Vagina (tissue), 2 donors: ENCODE measurements at places on chromosomes 7 and 10.
A peak's percentile ranks its signal among the peaks of the same experiment; 100 is the strongest.

GRCh38 chr10:121999301-121999700, 10.3 kb downstream of the TACC2 start:
- peaks cover 18% of the 10 kb centered on the region for H3K4me1 ChIP-seq
- H3K36me3 ChIP-seq = no peaks in the 10 kb centered on the region
- no peaks in the 10 kb centered on the region for H3K27me3 ChIP-seq
- no peak for DNase-seq

DNA sequence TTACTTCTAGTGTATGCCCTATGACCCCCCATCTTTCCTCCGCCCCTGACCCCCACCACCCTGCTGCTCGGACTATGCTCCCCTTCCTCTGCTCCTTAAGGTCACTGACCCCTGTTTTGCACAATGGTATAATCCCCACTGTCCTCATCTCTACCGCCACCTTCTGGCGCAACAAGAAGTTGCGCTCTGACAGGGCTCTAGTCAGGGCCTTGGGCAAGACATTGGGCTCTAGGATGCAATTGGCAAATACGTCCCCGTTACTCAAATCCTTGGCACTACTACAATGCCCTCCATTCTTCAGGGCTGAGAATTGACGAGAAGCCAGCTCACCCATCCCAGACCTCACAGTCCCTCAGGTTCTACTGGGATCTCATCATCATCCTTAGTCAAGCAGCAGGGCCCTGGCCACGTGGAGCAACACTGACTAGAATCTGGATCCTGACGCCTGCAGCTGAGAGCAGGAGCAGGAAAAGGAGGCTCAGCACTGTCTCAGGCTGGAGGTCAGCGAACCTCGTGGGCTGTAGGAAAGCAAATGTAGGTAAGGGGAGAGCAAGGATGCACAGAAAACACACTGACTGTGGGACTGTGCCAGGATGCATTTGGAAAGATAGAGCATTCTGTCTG, 10.6 kb downstream of the LRIT2 start:
- no peak overlapping the region for H3K4me3 ChIP-seq
- no peaks in the 10 kb centered on the region for H3K4me1 ChIP-seq
- no peaks in the 10 kb centered on the region for H3K36me3 ChIP-seq
- DNase-seq = no peak
- H3K27me3 ChIP-seq = no peaks in the 10 kb centered on the region

- H3K36me3 ChIP-seq = no peaks in the 10 kb centered on the region
- H3K4me3 ChIP-seq = no peak overlapping the region
- H3K27me3 ChIP-seq = no peaks in the 10 kb centered on the region
- H3K4me1 ChIP-seq = no peaks in the 10 kb centered on the region
Measured at GRCh38 chr10:21473541-21473940, 51.9 kb downstream of the SKIDA1 start.

- H3K27me3 ChIP-seq = no peaks in the 10 kb centered on the region
- no peaks in the 10 kb centered on the region for H3K36me3 ChIP-seq
- H3K4me1 ChIP-seq = no peaks in the 10 kb centered on the region
- no peak overlapping the region for H3K4me3 ChIP-seq
Measured at GRCh38 chr7:19619122-19619521, 89.7 kb downstream of the POLR1F start.

DNA sequence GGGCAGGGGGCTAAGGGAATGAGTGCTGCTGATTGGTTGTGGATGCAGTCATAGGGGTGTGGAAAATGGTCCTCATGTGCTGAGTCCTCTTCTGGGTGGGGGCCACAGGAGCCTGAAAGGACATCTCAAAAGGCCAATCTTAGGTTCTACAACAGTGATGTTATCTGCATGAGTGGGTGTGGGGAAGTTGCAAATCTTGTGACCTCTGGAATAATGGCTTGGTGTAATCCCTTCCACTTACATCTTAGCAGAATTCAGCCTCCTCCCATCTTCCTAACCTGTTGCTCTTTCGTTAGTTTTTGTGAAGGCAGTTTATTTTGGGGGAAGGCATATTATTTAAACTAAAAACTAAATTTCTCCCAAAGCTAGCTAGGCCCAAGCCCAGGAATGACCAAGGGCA, 42.0 kb upstream of the OIT3 start:
- no peaks in the 10 kb centered on the region for H3K27me3 ChIP-seq

- no peak overlapping the region for H3K4me3 ChIP-seq
- no peak overlapping the region for H3K27ac ChIP-seq
- no peaks in the 10 kb centered on the region for H3K27me3 ChIP-seq
- DNase-seq = no peak
- peaks cover 29% of the 10 kb centered on the region for H3K4me1 ChIP-seq
Measured at GRCh38 chr7:151007469-151007898, 16.7 kb downstream of the NOS3 start.

DNA sequence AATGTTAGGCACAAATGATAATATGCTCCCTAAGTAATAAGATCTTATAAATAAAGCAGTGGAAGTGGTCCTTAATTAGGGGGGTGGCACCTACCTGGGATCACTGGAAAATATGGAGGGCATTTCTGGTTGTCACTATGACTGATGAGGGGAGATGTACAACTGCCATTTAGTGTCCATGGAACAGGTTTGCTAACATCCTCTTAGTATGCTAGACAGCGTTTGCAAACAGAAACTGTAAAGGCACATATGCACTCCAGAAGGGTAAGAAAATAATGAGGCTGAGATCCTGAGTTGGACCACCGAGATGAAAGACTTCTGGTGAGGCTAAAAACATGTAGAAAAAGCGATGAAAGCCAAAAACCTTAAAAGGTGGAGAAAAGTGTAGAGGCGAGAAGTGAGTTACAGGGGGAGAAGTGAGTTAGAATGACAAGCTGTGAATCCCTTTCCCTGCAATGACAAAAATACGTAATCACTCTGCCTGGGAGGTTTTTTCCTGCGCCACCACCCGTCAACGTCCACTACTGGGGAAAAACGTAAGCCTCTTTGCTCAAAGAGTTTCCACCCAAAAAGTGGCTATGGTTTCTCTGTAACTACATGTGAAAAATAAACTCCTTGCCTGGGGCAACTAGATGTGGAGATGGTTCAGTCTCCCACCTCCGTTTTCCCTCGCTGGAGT, 767 bp downstream of the KRIT1 start:
- no peaks in the 10 kb centered on the region for H3K36me3 ChIP-seq
- peak overlapping the region; percentile 95 for H3K4me3 ChIP-seq
- H3K27ac ChIP-seq = peak overlapping the region; percentile 94
- no peak for DNase-seq
- H3K27me3 ChIP-seq = no peaks in the 10 kb centered on the region

DNA sequence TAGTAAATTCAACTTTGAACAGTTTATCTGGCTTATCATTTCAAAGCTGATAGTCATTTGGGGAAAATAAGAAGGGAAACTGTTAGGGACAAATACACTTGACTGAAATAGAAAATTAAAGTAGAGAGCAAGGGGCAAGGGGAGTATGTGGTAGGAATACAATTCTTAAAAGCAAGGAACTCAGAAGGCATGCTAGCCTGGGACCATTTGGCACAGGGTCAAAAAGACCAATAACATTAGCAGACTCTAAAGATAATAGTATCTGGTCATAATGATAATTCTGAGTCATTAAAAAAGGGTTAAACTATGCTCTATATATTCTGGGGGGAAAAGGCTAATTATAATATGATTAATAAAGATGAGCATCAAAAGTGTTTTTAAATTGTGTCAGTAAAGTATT, 112.2 kb downstream of the CNOT4 start:
- no peaks in the 10 kb centered on the region for H3K27me3 ChIP-seq
- H3K4me1 ChIP-seq = no peaks in the 10 kb centered on the region
- no peak for DNase-seq
- H3K36me3 ChIP-seq = peaks cover 6% of the 10 kb centered on the region
- H3K27ac ChIP-seq = no peak overlapping the region

DNA sequence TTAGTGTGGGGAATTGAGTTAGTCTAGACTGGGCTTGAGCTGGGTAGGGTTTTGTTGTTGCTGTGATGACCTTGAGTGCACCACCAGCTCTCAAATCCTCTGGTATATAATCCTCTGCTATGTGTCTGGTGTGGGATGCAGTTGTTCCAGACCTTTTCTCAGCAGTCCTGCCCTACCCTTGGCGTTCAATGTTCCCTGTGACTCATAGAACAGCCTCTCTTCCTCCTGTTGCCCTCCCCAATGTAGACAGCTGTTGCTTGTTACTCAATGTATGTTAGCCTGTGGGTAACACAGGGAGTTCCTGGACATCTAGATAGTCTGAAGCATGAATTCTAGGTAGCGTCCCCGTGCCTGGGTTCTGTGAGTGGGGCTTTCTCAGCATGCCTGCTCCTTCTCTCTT, 19.8 kb downstream of the ACBD7 start:
- DNase-seq = no peak
- no peaks in the 10 kb centered on the region for H3K27me3 ChIP-seq
- H3K36me3 ChIP-seq = no peaks in the 10 kb centered on the region
- no peaks in the 10 kb centered on the region for H3K4me1 ChIP-seq
- no peak overlapping the region for H3K27ac ChIP-seq

DNA sequence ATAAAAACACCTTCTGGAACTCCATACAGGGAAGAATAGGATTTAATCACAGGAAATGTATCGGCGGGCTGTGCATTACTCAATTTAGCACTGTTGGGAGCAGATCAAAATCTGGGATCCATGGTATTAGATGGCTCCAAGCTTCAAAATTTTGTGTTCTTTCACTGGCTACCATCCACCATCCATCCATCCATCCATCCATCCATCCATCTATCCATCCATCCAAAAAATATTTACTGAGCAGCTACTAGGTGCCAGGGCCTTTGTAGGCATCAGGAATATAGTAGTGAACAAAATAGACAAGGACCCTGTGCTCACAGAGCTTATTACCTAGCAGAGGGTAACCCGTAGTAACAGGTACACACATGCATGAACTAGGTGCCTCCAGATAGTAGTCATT, 280.2 kb downstream of the CCDC3 start:
- peaks cover 24% of the 10 kb centered on the region for H3K4me1 ChIP-seq
- DNase-seq = no peak
- H3K4me3 ChIP-seq = no peak overlapping the region
- H3K27me3 ChIP-seq = no peaks in the 10 kb centered on the region

DNA sequence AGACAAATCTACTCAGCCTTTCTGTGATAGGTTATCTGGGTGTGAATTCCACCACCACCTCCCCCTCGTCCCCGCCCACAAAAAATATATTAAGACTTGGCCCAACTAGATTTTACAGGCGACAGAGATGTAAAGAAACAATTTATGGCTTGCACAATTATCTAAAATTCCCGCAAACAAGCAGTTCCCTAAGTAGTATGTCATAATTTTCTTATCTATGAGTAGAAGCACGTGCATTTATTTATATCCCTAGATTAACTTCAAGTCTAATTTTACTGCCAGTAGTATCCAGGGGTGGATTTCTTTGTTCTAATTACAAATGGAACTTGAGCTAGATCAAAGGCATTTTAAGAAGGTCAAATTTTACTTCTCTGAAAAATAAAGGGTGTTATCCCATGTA, 1.7 kb downstream of the TSPAN12 start:
- DNase-seq = no peak
- H3K27ac ChIP-seq = peak overlapping the region; percentile 79
- no peaks in the 10 kb centered on the region for H3K36me3 ChIP-seq
- H3K4me1 ChIP-seq = peaks cover 14% of the 10 kb centered on the region
- no peaks in the 10 kb centered on the region for H3K27me3 ChIP-seq

DNA sequence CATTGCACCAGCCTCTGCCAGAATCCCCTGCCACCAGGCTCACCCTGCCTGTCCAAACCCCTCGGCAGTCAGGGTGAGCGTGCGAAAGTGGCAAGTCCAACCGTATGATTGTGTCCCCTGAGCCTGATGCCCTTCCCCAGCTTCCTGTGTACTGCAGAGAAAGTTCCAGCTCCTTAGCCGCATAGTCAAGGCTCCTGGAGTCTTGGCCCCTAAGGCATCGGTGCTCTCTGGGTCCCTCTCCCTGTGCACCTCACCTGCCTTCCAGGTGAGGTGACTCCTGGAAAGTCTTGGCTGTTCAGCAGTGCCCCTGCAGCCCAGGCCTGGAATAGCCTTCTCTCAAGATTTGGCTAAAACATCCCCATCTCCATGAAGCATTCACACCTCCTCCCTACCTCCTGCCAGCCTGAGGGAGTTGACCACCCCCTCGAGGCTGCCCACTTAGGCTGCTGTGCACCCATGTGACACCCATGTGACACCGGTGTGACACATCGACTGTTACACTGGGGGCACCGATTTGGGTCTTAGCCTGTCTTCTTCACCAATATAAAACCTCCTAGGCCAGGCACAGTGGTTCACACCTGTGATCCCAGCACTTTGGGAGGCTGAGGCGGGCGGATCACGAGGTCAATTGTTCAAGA, 56.1 kb upstream of the ELN start:
- no peak for DNase-seq
- peaks cover 4% of the 10 kb centered on the region for H3K4me1 ChIP-seq
- H3K27ac ChIP-seq = no peak overlapping the region
- H3K36me3 ChIP-seq = no peaks in the 10 kb centered on the region

DNA sequence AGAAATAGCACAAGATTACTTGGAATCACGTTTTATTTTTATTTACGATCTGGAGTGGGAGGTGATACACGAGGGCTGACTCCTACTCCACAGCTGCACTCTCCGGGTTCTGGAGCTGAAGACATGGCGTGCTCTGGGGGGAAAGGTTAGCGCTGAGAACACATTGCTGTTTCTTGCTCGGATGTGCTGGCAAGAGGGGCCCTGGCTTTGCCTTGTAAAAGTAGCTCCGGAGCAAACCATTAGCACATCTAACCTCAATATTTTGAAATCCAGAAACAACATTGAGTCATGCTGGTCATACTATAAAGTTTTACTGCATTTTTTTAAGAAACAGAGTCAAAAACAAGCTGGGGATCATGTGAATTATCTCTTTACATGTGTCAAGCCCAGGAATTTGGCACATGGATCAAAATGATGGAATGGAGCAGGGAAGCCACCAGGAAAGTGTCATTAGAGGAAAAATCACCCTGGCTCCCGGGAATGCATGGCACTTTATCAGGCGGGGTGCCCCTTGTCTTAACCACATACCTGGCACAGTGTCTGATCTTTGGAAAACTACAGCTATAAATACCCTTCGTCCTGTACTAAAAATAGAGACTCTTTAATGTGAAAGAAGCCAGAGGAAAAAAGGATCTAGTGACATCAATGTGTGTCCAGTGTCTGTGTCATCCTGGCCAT, 31.6 kb upstream of the LYZL1 start:
- no peaks in the 10 kb centered on the region for H3K27me3 ChIP-seq
- H3K27ac ChIP-seq = peak overlapping the region; percentile 68
- peaks cover 40% of the 10 kb centered on the region for H3K4me1 ChIP-seq
- no peak overlapping the region for H3K4me3 ChIP-seq
- no peaks in the 10 kb centered on the region for H3K36me3 ChIP-seq

GRCh38 chr7:153675131-153675530, 377.1 kb upstream of the DPP6 start:
- H3K27ac ChIP-seq = no peak overlapping the region
- H3K4me1 ChIP-seq = no peaks in the 10 kb centered on the region
- DNase-seq = no peak
- H3K4me3 ChIP-seq = no peak overlapping the region
- no peaks in the 10 kb centered on the region for H3K27me3 ChIP-seq

GRCh38 chr7:103525937-103526336, 79.9 kb upstream of the SLC26A5 start:
- no peak overlapping the region for H3K4me3 ChIP-seq
- no peak for DNase-seq
- no peak overlapping the region for H3K27ac ChIP-seq
- H3K4me1 ChIP-seq = no peaks in the 10 kb centered on the region

DNA sequence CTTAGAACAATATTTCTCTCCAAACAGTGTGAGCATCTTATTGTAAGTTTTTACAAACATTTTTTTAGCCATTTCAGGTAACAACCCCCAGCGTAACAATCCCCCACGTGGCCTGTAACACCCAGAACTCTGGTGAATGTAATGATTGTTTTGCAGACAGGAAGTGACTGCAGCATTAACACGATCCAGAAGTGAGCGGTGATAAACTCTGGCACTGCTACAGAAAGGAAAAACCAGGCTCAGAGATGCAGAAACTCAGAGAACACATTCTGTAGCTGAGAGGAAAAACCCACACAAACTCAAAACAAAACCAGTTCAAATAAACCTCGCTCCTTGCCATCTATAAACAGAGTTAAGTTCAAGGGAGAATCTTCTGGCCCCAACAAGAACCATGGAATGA, 285.7 kb downstream of the FGFR2 start:
- H3K4me3 ChIP-seq = no peak overlapping the region
- no peak overlapping the region for H3K27ac ChIP-seq
